H9 (cell line): ENCODE measurements at places on chromosomes 2 and 18. TPM values are rescaled to one million over a fixed set of nuclear protein-coding genes. Genes with fewer than 3 reads are reported as not detected.

DNA sequence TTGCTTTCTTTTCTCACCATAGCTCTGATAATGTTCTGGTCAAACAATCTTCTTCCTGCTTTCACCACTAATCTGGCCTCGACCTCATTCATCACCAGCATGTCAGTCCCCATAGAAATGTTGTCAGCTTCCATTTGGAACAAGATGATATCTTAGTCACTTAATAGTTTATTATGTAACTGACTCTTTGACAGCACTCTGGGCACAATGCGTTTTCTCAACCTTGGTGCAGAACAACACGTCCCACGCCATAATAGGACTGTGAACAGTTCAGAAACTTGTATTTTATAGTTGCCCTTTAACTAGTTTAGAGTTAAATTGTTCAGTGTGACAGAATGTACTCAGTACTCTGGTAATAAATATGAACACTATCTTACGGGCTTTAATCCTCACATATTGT is 106.0 kb downstream of the MC4R start:
- DNase-seq, result no peak
- H3K4me3 ChIP-seq, result no peak overlapping the region
- no peaks in the 10 kb centered on the region for H3K27me3 ChIP-seq
- H3K36me3 ChIP-seq, result no peaks in the 10 kb centered on the region
- H3K4me1 ChIP-seq, result no peaks in the 10 kb centered on the region

DNA sequence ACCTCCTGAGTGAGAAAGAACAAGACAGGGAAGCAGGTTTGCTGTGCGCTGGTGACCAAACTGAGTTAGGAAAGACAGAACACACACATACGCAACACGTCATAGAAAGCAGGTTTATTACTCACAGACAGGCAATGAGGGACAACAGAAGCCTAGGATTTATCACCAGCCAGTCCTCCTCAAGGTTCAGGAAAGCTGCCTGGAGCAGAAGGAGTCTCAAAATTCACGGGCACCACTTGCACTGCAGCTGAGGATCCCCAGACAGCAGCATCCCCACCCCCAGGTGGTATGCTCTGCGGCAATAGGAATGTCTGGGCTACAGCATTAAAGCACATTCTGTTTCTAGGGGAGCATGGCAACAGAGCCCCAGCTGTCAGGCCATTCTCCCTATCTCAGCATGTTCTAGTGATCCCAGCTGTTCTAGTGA is 284.4 kb upstream of the RGPD4 start:
- H3K27me3 ChIP-seq, result no peaks in the 10 kb centered on the region
- H3K4me3 ChIP-seq, result no peak overlapping the region
- no peak overlapping the region for H3K27ac ChIP-seq
- H3K4me1 ChIP-seq, result no peaks in the 10 kb centered on the region; the same call in 1 of the 2 replicates

DNA sequence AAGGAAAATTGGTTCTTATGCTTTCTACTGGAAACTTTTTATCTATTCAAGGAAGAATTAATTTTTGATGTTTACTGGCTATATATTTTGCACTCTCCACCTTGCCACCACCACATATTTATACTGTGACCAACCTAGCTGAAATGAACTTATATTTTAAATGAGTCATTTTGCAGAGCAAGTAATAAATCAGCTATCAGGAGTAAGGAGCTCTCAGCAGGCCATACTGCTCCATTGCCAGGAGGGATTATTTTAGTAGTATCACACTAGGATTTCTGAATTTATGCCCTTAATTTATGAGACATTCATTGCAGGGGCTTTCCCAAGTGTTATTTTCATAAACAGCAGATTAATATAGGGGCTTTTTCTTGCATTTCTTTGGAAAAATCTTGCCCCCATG is 125.8 kb upstream of the CYP1B1 start:
- H3K4me3 ChIP-seq, result no peak overlapping the region
- no peaks in the 10 kb centered on the region for H3K27me3 ChIP-seq
- DNase-seq, result no peak
- no peaks in the 10 kb centered on the region for H3K4me1 ChIP-seq
- no peak overlapping the region for H3K27ac ChIP-seq
- no peaks in the 10 kb centered on the region for H3K36me3 ChIP-seq

DNA sequence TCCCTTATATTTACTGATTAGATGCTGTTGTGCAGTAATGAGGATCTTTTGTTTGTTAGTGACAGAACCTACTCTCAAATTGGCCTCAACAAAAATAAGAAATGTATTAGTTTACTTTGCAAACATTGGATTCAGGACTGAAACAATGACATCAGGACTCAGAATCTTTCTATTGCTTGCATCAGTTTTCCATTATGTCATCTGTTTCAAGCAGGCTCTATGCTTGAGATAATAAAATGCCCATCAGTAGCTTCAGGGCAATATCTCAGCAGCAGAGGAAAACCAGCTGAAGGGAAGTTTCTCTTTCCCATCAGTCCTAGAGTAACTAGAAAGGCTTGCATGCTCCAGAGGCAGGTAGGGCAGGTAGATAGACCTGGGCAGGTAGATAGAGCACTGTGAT is 375.5 kb upstream of the SLC8A1 start:
- no peak for DNase-seq
- no peak overlapping the region for H3K27ac ChIP-seq
- H3K4me3 ChIP-seq, result no peak overlapping the region
- no peaks in the 10 kb centered on the region for H3K36me3 ChIP-seq
- no peaks in the 10 kb centered on the region; the same call in 1 of the 2 replicates for H3K4me1 ChIP-seq
- no peaks in the 10 kb centered on the region for H3K27me3 ChIP-seq

- H3K36me3 ChIP-seq, result peaks cover 10% of the 10 kb centered on the region
- H3K4me1 ChIP-seq, result no peaks in the 10 kb centered on the region
- no peak for DNase-seq
- H3K27ac ChIP-seq, result no peak overlapping the region
- H3K4me3 ChIP-seq, result no peak overlapping the region
These were observed 7.4 kb downstream of the UGT1A6 start for GRCh38 chr2:233700028-233700635.

DNA sequence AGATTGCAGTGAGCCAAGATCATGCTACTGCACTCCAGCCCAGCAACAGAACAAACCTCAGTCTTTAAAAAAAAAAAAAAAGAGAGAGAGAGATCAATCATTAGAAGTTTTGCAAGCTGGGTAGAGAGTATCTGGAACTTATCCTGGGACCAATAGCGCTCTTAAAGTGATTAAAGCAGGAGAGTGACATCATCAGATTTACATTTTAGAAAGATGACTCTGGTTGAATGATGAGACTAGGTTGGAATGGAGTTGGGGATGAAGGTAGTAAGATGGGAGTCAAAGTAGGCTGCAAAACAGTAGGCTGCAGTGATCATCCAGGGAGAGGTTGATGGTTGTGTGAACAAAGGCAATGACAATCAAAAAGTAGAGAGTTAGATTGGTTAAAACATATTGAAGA is 37.8 kb downstream of the MYL1 start:
- no peaks in the 10 kb centered on the region for H3K27me3 ChIP-seq
- H3K36me3 ChIP-seq, result no peaks in the 10 kb centered on the region
- no peak for DNase-seq
- H3K4me1 ChIP-seq, result no peaks in the 10 kb centered on the region

GRCh38 chr2:232237464-232237863 is 141.1 kb upstream of the ALPP start:
- no peak overlapping the region for H3K27ac ChIP-seq
- H3K27me3 ChIP-seq, result no peaks in the 10 kb centered on the region
- no peaks in the 10 kb centered on the region; the same call in 1 of the 2 replicates for H3K4me1 ChIP-seq
- DNase-seq, result no peak
- no peak overlapping the region for H3K4me3 ChIP-seq
- peaks cover 3% of the 10 kb centered on the region; the same call in 1 of the 2 replicates for H3K36me3 ChIP-seq

FBLN7 gene
- total RNA-seq, result 1.3 and 1.4 TPM in 2 replicates

- no peaks in the 10 kb centered on the region for H3K4me1 ChIP-seq
- peaks cover 16% of the 10 kb centered on the region for H3K36me3 ChIP-seq
- H3K27ac ChIP-seq, result no peak overlapping the region
- H3K27me3 ChIP-seq, result no peaks in the 10 kb centered on the region
- no peak for DNase-seq
These were observed 213.0 kb downstream of the RNF152 start for GRCh38 chr18:61679836-61680235.

CCDC68 gene
- not detected in 2 replicates for total RNA-seq
